Ascending aorta (tissue), 2 donors: ENCODE measurements at places on chromosomes 5 and 9.

- no peak overlapping the region for H3K27ac ChIP-seq
- no peak overlapping the region for H3K4me3 ChIP-seq
- H3K4me1 ChIP-seq = no peaks in the 10 kb centered on the region
- no peaks in the 10 kb centered on the region for H3K27me3 ChIP-seq
These were observed 72.4 kb upstream of the FBXW11 start for GRCh38 chr5:172078726-172079345.

DNA sequence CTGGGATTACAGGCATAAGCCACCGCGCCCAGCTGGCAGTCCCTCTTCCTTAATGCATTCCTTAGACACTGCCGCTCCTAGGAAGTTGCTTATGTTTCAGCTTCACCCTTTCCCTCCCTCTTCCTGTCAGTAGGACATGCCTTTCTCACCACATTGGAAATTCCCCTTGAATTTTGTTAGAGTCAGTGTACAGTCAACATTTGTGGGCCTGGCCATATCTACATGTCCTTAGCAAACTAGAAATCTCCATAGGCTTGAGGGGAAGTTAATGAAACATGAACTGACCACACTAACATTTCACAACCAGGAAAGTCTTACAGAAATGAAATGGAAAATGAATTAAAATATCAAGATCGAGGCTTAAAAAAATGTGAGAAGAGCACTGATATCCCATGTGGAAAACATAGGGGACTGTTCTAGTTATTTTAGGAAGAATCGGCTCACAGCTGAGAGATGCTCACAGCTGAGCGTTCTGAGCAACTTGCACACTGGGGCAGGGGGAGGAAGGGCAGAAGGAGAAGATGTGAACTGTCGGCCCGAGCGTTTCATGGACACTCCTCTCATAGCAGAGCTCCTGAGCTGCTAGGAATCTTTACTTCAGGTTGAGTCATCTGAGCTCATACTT is 21.1 kb upstream of the LVRN start:
- no peaks in the 10 kb centered on the region for H3K27me3 ChIP-seq
- H3K4me1 ChIP-seq = no peaks in the 10 kb centered on the region
- H3K27ac ChIP-seq = no peak overlapping the region

- no peak overlapping the region for H3K4me3 ChIP-seq
- no peaks in the 10 kb centered on the region for H3K27me3 ChIP-seq
- no peak for DNase-seq
- H3K27ac ChIP-seq = no peak overlapping the region
- H3K36me3 ChIP-seq = peaks cover 51% of the 10 kb centered on the region
- H3K4me1 ChIP-seq = no peaks in the 10 kb centered on the region
These were observed 30.2 kb downstream of the MLANA start for GRCh38 chr9:5920860-5921328.

DNA sequence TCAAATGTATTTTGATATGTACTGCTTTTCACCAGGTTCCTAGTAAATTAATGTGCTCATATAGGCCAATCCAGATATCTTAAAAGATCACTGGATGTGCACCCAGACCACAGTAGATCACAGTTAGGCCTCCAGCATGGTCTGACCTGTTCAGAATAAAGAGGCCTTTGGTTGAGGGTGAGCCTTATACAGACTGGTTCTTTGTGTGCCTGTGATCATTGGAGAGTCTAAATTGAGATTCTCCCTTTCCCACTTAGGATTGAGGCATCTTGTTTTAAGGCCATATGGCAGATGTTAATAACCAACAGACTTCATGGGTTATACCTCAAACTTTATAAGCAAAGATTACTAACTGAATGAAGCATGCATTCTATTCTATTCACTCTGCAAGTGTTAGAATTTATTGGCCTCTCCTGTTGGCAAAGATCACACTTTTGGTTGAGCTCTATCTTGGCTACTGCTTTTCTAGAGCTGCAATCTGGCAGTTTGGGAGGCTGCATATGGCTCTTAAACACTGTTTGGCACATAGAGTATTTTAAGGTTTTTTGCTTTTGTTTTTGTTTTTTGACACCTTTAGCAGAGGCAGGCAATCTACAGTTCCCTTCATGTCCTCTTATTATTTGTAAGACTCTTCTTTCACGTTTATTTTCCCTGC is 8.5 kb downstream of the CHSY3 start:
- no peaks in the 10 kb centered on the region for H3K27me3 ChIP-seq
- no peak overlapping the region for H3K4me3 ChIP-seq
- DNase-seq = no peak
- H3K4me1 ChIP-seq = no peaks in the 10 kb centered on the region
- H3K27ac ChIP-seq = no peak overlapping the region
